ENCODE measurements at places on chromosomes 2 and 18.

DNA sequence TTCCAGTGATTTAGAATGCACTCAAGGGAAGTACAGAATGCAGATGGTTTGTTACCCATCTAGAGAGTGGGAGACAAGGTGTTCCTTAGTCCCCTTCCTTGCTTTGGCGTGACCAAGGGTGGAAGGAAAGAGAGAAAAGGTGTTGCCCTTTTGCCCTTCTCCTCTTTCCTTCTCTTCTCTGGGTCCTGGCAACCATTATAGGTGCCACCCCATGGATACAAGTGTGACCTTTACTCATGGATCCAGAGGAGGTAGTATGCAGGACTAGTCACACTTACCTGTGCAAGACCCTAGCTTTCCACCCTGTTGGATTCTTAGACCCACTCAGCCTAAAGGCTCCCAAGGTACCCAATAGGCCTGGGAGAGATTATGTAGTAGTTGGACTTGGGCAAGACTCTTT is 11.6 kb upstream of the RBFA start:
- no peak for DNase-seq

DNA sequence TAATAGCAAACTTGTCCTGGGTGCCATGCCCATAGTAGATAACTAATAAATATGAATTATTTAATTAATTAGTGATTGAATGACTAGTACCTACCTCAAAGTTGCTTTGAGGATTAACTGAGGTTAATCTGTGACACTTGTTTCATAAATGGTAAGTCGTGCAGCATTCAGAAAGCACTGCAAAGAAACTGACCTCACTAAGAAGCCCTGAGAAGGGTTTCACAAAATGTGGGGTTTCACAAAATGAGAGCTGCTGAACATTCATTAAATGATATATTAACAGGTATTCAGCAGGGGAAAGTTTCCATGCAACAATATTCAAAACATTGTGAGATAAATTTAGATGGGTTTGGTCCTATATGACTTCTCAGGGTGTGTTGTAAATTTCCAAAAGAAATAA is 236.2 kb downstream of the OSR1 start:
- DNase-seq, result no peak

DNA sequence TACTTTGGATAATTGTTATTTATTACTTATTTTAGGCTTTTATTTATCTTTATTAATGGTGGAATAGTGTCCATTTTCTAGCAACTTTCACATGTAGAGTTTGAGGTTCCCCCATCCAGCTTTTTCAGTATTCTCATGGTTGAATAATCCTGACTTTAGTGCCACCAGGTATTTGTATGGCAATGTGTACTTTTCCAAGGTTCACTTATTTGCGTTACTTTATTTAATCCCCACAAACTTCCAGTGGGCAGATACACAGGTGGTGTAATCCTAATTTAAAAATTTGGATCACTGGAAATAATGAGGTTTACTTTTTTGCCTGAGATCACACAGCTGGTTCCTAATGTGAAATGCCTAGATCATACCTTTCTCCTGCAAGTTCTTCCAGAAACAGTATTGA is 30.5 kb downstream of the NAB1 start:
- no peak for DNase-seq

- DNase-seq, result no peak
These were observed 75.0 kb upstream of the ALKAL2 start for GRCh38 chr2:362924-363323.

DNA sequence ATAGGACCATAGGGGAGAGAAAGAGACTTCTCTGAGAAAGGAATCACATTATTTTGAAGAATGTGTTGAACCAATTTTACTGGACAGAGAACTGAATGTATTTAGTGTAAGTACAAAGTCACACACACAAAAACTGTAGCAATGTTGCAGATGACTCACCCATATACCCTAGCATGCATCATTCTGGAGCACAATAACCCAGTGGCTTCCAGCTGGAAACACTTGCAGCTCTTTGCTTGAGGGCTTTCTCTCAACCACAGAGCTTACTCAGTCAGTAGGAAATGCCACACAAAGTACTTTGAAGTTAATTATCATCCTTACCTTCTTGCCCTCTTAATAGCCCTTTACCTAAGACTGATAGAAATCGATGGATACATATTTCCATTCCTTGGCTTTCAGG is 760.0 kb upstream of the FSHR start:
- DNase-seq, result peak; percentile 85

- no peak for DNase-seq
These were observed 344.8 kb upstream of the HS6ST1 start for GRCh38 chr2:128663371-128664050.

DNA sequence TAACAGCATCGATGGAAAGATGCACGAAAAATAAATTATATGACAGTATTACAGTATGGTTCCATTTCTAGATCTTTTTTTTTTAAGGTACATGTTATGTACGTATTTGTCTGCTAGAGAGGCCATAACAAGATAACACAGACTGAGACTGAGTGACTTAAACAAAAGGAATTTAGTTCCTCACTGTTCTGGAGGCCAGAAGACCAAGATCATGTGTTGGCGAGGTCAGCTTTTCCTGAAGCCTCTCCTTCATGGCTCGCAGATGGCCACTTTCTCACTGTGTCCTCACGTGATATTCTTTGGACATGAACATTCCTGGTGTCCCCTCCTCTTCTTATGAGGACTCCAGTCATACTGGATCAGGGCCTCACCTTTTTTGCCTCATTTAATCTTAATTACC is 177.4 kb downstream of the CAPN13 start:
- DNase-seq, result no peak

- peak; percentile 73 for DNase-seq
These were observed 59.9 kb upstream of the PEX13 start for GRCh38 chr2:60957643-60958042.

- DNase-seq, result no peak
These were observed 45.8 kb downstream of the DCDC2C start for GRCh38 chr2:3749201-3749600.

- no peak for DNase-seq
These were observed 715.4 kb upstream of the ZEB2 start for GRCh38 chr2:145235312-145235711.
